ENCODE measurements at places on chromosomes 11 and 22. TPM values are rescaled to one million over a fixed set of nuclear protein-coding genes. Genes with fewer than 3 reads are reported as not detected.

Gene FZD4
- 21.3 TPM for total RNA-seq

Gene NEFH
- 0.65 TPM for total RNA-seq

Gene SLC17A6
- not detected for total RNA-seq

Gene OR4D5
- total RNA-seq: not detected

Gene MAPK8IP1
- 8.1 TPM for total RNA-seq

Gene PIH1D2
- total RNA-seq: 0.86 TPM

Gene NAT10
- 34.3 TPM for total RNA-seq

Gene P2RY2
- not detected for total RNA-seq

Gene OR52K1
- total RNA-seq: not detected

Gene NXPE4
- not detected for total RNA-seq

Gene DRD4
- not detected for total RNA-seq

Gene MAP4K2
- 19.7 TPM for total RNA-seq

Gene SERHL2
- 2.8 TPM for total RNA-seq

Gene OR2AG1
- not detected for total RNA-seq

Gene CD3E
- total RNA-seq: not detected

Gene APOL3
- total RNA-seq: 5.5 TPM

Gene SULT4A1
- total RNA-seq: not detected

Gene MOV10L1
- total RNA-seq: not detected

Gene MIOX
- not detected for total RNA-seq

Gene SPON1
- total RNA-seq: 3.7 TPM

Gene HORMAD2
- total RNA-seq: not detected

Gene RNH1
- 751 TPM for total RNA-seq

Gene CARD10
- 8.3 TPM for total RNA-seq
